GM23338 (cell line): ENCODE measurements at places on chromosomes 11 and 22. TPM values are rescaled to one million over a fixed set of nuclear protein-coding genes. Genes with fewer than 3 reads are reported as not detected.

The PDGFD gene
- 4.5 and 6.9 TPM in 2 replicates for total RNA-seq

- no peak for DNase-seq
Observed at GRCh38 chr22:41504397-41504796, 35.5 kb downstream of the ACO2 start.

The TAGLN gene
- total RNA-seq: 130 and 138 TPM in 2 replicates

The CLMP gene
- total RNA-seq: 18.4 and 22.2 TPM in 2 replicates

GRCh38 chr11:33668468-33668825 is 32.2 kb downstream of the C11orf91 start:
- DNase-seq: peak; percentile 46

DNA sequence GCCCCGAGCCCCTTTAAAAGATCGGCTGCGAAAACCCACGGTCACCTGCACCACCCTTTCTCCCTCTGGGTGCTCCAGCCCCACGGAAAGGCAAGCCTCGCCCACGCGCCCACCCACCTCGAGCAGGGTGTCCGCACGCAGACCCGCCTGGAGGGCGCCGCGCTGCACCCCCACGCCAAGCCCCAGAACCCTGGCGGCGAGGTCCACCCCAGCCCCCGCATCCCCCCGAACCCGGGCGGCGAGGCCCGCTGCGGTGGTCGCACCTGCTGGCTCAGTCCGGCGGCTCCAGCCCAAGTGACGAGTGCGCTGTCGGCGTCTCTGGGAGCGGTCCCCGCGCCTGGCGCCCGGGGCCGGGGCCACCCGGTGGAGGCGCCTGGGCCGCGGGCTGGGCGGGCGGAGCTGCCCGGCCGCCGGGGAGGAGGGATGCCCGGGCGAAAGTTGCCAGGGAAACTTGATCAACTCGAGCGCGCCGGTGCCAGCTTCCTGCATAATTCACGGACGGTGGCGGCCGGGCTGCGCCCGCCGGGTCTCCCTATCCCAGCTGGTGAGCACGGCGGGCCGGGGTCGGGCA is 1.1 kb downstream of the SHANK2 start:
- peak; percentile 46 for DNase-seq

The TMEM191C gene
- total RNA-seq: 1.1 and 2.8 TPM in 2 replicates

The BCO2 gene
- 0.63 and 1.4 TPM in 2 replicates for total RNA-seq

The TSKU gene
- total RNA-seq: 31.1 and 33.8 TPM in 2 replicates

The SAA2 gene
- not detected in 2 replicates for total RNA-seq

DNA sequence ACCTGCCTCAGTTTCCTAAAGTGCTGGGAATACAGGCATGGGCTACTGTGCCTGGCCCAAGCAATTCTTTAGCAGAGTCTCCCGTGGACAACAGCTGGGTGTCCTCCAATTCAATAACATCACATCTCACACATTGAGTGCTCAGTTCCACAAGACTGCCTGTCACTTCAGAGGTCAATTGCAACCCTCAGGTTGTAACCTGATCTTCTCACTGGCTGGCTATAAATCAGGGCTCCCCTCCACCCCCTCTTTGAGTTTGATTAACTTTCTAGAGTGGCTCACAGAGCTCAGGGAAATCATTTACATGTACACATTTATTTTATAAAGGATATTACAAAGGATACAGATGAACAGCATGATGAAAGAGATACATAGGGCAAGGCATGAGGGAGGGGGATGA is 68.1 kb downstream of the MCHR1 start:
- DNase-seq: no peak

DNA sequence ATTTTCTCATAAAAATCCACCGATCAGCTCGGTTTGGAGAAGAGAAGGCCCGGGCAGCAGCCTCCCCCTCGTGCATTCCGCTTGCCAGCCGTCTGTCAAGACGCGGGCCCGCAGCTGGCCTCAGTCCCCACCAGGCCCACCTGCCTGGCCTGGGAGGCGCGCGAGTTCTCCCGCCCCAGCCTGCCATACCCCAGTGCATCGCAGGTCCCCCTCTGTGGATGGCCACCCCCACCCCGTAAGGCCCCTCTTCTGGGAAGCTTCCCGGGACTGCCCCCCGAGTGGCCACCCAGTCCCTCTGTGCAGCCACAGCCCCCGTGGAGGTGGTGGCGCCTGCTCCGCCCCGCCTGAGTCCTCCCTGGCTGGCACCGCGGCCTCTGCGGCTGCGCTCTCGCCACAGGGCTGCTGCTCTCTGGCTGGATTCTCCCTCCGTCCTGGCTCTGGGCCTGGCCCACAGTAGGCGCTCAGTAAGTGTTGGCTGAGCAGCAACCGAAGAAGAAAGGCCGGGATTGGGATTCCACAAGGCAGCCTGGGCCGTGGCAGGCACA is 74.0 kb upstream of the TCF20 start:
- peak; percentile 76 for DNase-seq

DNA sequence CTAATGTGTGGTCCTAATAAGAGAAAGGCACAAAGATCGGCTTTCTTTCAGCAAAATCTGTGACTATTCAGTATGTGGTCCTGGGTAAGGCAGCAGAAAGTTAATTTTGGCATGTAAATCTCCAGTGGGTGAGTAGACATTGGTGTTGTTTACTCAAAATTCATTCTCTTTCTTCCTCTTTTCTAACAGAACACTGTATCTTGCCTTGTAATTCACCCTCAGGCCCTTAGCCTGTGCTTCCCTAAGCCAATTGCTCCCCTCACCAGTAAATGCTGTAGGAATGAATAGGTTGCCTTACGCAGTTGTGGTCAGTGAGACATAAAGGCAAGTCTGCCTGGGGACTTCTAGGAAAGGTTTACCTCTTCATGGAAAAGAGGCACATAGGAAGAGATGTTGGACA is 49.9 kb upstream of the PDE3B start:
- no peak for DNase-seq

The MRGPRF gene
- 9.0 and 10.8 TPM in 2 replicates for total RNA-seq

DNA sequence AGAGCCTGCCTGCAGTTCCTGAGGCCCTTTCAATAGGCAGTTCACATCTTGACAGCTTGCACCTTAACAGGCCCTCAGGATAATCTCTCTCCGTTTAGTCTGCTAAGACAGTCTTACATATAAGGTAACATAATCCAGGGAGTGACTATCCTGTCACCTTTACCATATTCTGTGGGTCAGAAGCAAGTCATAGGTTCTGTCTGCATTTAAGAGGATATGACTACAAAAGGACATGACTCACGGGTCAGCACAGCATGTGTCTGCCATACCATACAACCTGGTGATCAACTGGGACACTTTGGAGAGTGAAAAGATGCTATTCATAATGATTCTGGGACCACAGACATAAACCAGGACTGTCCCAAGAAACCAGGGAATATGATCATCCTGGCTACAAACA is 611.1 kb downstream of the SOX6 start:
- no peak for DNase-seq

The UPB1 gene
- 0.16 TPM in 1 of 2 replicates, not detected in the other for total RNA-seq

The RAG1 gene
- total RNA-seq: 1.1 and 1.4 TPM in 2 replicates

The CCT8L2 gene
- total RNA-seq: not detected in 2 replicates

The C11orf86 gene
- total RNA-seq: 0.21 TPM in 1 of 2 replicates, not detected in the other

DNA sequence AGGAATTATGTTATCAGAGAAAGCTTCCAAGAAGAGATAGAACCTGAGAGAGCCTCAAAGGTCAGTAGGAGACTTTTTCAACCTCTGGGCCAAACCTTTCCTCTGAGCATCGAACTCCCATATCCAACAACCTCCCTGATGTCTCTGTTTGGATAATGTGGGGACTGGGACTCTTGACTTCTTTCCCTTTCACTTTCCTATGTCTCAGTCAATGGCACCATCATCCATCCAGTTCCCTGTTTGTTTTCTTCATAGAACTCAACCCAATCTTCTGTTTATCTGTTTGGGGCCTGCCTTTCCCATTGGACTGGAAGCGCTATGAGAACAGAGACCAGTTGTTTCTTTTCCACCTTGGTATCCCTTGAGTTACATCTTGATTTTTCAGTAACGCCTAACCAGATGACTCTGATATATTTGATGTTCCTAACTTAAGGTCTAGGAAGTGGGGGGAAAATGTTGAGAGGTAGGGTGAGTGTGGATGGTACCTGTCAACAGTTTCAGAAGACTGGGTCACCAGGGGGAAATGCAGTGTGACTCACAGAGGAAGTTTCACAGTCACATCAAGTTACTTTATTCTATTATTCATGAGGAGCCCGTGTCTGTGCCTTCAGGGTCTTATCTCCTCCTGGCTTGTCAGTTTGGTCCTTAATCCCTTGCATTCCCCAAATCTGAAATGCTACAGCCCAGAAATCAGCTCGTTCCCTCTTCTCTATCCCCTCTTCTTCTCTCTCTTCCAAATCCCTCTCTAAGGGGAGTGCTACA is 4.5 kb upstream of the KCNE3 start:
- no peak for DNase-seq

The CALCA gene
- 1.9 and 2.6 TPM in 2 replicates for total RNA-seq

GRCh38 chr11:2586087-2586792 is 113.6 kb downstream of the KCNQ1OT1 start:
- DNase-seq: no peak

- DNase-seq: no peak
Observed at GRCh38 chr22:20576445-20576816, 69.0 kb downstream of the MED15 start.

- DNase-seq: no peak
Observed at GRCh38 chr11:86888164-86889000, 66.8 kb downstream of the FZD4 start.

The FLRT1 gene
- total RNA-seq: 0.54 and 1.1 TPM in 2 replicates

The HEPHL1 gene
- total RNA-seq: 0.04 and 0.07 TPM in 2 replicates
